ENCODE measurements at places on chromosomes 2 and 18.

DNA sequence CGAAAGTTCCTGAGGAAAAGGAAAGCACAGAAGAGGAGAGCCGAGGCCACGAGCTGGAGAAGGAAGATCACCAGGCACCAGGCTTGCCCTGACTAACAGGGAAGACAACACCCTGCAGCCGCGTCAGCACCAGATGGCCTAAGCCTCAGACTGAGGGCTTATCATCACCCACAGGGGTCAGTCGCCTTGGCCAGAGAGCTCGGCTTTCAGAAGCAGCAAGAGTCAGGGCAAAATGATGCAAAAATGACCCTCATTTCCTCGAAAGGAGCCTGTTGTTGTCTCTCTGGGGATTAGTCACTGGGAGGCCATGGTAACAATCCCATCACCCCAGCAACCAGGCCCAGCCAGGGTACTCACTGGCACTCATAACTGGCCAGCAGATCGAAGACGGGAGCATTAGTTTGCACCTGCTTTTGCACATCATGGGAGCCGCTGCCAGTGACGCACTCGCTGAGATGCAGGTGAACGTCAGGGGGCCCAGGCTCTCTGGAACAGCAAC lies 42.7 kb upstream of the ZFP36L2 start:
- DNase-seq = peak; percentile 93

- DNase-seq = no peak
Observed at GRCh38 chr18:44216169-44216568, 464.5 kb upstream of the SETBP1 start.

- DNase-seq = no peak
Observed at GRCh38 chr2:238910751-238911351, 63.0 kb downstream of the TWIST2 start.

DNA sequence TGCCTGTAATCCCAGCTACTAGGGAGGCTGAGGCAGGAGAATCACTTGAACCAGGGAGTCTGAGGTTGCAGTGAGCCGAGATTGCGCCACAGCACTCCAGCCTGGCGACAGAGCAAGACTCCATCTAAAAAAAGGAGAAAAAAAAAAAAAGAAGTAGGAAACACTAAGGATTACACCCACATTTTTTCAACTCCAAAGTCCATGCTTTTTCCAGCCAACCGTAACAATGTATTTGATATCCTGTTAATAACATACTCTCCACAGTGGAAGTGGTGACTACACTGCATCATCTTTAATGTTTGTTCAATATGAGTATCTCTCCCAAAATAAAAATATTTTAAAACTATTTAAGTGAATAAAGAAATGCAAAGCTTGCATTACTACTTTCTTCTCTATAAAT lies 481.6 kb upstream of the ACVR2A start:
- no peak for DNase-seq

- DNase-seq = no peak
Observed at GRCh38 chr2:218999881-219000568, 6.8 kb upstream of the CRYBA2 start.

DNA sequence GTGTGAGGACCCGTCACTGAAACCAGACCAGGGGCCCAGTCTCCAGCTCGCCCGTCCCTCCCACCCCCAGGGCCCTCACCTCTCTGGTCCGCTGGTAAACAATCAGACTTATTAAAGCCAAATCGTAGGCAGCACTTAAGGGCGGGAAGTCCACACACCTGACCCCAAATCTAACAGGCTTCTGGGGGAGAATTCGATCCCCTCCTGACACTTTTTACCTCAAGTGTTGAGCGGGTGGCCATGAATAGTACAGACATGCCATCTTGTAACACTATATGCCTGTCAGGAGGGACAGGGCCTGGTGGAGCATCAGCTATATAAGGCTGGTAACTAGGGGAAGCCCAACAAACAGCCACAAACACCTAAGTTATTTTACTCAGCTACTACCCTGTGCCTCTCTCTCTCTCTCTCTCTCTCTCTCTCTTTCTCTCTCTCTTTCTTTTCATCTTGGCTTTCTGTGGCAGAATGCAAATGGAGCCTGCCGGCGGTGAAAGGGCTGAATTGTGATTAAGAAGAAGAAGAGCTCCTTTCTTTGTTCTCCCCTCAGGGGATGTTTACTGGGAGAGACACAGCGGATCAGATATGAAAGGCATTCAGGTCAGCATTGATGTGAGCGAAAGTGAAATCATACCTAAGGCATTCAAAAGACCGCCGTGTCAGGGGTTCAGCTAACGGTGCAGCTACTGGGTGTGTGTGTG lies 9.5 kb downstream of the ZEB2 start:
- DNase-seq = no peak

DNA sequence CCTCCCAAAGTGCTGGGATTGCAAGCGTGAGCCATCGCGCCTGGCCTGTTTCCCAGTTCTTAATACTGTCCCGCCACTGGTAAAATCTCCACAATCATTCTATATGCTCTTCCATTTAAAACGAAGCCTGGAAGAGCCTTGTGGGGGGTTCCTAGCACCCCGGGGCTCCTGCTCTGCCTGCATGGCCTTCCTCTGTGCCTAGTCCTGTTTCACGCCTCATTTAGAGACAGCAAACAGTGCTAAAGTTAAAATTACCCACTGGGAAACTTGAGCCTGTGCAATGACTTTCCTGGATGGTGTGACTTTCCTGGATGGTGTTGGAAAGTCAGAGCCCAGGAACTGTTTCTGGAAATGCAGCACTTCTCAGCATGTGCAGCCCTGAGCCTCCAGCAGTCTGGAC lies 55.0 kb downstream of the INPP5D start:
- no peak for DNase-seq

- peak; percentile 93 for DNase-seq
Observed at GRCh38 chr2:112481050-112481527, 867 bp upstream of the TTL start.

DNA sequence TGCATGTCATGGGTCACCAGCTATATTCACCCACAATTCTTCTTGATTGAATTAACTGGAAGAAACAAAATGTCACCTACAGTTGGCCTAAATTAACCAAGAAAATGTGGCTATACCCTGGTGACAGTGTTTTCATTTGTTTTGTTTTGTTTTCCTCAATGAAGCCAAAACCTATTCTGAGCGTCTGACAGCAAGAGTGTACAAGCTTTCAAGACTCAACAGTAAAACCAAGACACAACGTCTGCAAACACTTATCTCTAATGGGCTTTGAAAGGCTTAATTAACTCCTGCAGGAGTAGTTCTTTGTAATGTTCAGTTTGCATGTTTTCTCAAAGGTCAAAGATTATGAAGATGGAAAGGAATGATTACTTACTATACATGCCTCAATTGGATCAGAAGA lies 827.6 kb upstream of the KLHL29 start:
- DNase-seq = no peak

DNA sequence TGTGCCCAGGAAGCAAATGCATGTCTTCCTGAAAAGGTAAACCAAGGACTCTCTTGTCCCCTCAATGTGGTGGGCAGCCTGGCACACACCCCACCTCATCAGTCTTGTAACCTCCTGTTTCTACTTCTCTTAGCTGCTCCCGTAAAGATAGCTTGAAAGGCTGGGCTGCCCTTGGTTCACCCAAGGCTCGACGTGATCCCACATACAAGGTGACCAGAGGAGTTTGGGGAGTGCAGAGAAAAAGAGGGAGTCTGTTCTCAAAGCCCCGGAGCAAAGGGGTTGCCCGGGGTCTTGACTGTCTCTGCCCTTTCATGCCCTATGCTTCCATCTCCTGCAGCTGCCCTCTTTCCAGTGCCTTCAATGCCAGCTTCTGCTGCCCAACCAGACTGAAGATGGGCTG lies 18.3 kb upstream of the FOSL2 start:
- DNase-seq = no peak

GRCh38 chr2:150853263-150853662 lies 365.8 kb upstream of the RND3 start:
- no peak for DNase-seq

DNA sequence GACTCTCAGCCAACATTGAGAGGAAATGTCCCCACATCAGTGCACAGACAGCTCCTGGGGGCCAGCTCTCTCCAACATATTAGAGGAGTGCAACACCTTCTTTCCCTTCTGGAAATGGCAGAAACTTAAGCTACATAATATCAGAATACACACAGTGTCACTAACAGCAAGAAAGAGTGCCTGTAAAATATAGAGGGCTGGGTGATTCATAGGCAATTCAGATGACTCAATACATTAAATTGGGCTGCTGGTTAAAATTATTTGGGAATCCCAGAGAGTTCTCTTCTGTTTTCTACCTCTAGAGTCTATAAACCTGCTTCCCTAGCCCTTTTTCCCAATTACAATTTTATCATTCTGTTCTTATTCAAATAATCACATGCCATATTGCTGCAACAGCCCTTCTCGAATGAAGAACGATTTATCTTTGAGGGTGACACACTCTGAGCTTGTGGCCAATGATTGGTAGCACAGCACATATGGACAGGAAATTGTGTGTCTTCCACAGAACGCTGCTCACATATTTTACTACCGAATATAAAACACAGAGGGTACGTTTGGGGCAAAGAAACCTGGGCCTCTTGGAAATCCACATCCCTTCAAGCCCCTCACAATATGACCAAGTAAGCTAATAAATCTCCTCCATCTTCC lies 381.2 kb downstream of the MBD2 start:
- peak; percentile 25 for DNase-seq

DNA sequence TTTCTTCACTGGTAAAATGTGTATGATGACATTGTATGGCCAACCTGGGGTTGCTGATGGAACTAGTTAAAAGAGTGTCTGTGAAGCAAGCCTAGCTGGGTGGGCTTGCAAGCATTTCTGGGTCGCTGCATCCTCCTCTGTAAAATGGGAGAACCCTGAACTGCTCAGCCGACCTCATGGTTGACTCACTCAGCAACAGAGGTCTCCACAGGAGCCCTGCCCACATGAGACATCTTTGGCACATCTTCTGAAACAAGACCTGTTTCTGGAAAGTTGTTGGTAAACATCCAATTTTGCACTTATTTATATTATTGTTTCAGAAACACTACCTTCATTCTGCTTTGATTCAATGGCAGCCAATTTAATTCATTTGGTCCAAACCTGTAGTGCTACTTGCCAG lies 52.6 kb downstream of the BCL11A start:
- DNase-seq = no peak

DNA sequence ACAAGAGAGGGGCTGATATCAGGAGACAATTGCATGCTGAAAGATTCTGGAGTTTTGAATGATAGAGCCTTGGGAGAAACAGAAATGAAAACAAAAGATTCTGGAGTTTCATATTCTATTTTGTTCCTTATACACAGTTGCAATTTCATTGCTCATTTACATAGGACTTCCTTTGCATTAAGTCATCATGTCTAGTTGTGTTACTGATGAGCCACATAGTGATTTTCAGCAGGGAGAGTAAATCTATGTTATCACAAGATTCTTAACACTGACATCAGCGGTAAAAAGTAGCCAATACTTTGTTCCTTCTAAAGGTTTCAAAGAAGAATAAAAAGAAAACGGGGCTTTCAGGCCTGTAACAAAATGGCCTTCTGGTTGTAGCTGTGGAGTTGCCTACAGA lies 7.1 kb downstream of the ADAM17 start:
- DNase-seq = no peak

DNA sequence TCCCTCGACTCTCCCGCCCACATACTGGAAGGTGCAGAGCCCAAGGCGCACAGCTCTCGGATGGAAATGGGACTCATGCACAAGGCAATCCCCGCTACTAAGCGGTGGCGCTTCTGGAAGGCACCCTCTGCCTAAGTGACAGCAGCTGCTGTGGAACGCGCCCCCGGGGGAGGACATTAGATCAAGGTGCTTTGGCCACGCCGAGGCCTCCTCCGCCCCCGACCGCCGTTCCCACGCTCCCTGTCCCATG lies 202 bp downstream of the MCEE start:
- peak; percentile 69 for DNase-seq

DNA sequence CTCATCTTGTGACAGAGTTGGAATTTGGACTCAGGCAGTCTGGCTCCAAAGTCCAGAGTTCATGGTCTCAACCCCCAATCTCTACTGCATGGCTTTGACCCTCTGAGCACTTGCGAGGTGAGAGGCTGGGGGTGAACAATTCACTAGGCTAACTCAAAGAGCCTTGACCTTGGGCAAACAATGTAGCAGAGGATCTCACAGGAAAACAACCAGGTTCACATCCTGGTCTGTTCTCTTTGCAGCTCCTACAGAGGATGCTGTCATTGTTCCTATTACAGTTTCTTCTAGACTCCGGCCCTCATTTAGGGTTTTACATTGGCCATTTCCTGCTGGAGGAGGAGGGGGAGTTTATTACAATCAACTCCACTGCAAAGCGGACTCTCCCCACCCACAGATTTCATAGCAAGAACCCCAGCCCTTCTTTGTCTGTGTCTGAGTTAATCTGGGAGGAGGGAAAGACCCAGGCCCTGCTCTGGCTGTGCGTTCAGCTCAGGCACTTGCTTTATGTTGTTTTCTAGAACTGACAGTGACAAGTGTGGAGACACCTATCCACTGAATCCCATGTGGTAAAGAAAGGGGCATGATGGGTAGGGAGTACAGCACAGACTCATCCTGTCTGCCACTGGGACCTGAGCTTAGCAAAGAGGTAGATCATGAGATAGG lies 101.6 kb downstream of the LBH start:
- DNase-seq = no peak

- no peak for DNase-seq
Observed at GRCh38 chr18:31574359-31574758, 17.3 kb upstream of the TTR start.

DNA sequence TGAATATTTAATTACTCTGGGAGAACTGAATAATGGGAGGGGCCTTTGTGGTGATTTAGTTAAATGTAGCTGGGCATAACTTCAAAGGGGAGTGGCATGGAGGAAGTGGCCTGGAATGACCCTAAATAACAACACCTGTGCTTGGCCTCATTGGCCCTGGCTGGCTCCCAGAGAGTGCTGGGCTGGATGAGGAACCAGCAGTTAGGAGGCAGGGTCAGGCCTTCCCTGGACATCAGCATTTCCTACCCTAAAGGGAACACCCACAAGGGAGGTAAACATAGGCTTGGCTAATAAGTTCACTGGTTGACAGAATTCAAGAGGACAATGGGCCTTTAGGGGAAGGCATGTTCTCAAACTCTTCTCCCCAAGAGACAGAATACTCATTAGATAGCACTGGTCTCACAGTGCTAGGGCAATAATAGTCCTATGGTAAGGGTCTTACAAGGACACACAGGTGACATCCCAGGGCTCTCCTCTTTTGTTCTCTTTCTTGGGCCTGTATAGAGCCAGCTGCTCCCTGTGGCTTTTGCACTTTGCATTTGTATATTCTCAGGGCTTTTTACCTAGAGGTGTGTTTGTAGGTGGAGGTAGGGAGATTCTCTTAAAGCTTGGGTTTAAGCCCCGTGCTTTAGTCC lies 106.8 kb downstream of the ZNF519 start:
- no peak for DNase-seq

- no peak for DNase-seq
Observed at GRCh38 chr2:2913601-2914120, 464.0 kb downstream of the EIPR1 start.

DNA sequence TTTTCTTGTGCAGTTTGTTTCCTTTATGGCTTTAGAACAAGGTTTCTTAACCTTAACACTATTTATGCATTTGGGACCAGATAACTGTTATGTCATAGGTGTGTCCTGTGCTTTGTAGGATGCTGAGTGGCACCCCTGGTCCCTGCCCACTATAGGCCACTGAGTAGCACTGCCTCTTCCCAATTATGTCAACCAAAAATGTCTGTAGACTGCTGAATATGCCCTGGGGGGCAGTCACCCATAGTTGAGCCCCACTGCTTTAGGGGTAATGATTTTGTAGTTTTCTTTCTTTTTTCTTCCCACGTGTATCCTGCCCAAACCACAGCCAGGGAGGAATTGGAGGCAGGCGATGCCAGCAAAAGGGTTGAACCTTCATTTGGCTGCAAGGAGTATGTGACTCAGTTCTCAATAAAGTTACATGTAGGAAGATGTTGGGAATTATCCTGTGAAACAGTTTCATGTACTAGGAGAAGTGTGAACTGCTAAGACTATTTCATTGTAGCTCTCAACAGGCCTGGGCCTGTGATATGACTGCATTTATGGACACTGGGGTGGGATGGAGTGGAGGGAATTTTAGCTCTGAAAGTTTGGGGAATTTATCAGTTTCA lies 65.7 kb downstream of the FMNL2 start:
- peak; percentile 37 for DNase-seq
